GM18507 (cell line): ENCODE measurements at places on chromosomes 16 and 17.

DNA sequence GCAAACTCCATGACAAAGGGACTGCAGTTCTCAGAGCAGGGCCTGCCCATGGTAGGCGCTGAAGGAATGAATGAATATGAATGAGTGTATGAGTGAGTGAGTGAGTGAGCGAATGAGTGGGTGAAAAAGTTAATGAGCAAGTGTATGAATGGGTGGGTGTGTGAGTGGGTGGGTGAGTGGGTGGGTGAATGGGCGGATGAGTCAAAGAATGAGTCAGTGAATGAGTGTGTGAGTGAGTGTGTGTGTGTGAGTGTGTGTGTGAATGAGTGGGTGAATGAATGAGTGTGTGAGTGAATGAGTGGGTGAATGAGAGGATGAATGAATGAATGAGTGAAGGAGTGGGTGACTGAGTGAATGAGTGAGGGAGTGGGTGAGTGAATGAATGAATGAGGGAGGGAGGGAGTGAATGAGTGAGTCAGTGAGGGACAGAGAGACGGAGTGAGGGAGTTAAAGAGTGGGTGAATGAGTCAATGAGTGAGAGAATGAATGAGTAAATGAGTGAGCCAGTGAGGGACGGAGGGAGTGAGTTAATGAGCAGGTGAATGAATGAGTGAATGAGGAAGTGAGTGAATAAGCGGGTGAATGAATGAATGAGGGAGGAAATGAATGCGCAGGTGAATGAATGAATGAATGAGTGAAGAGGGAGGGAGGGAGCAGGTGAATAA, 11.1 kb upstream of the CHMP6 start:
- no peak for DNase-seq

DNA sequence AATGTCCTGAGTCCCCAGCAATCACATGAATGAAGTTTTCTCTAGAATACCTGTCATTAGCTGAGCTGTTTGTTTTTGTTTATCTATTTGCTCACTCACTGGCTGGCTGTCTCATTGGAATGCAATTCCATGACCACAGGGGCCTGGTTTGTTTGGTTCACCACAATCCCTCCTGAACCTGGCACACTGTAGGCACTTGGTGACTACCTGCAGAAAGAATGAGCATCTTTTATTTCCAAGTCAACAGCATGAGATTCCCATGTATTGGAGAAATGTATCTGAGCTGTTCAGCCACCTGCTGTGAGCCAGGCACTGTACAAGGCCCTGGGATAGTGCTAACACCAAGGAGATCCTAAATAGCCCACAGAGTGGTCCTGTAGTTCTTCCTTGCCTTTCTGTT, 345.1 kb downstream of the XYLT1 start:
- DNase-seq = no peak

GRCh38 chr17:20612635-20613034, 33.1 kb downstream of the CDRT15L2 start:
- DNase-seq = no peak

GRCh38 chr16:83220066-83220465, 587.7 kb upstream of the HSBP1 start:
- no peak for DNase-seq

DNA sequence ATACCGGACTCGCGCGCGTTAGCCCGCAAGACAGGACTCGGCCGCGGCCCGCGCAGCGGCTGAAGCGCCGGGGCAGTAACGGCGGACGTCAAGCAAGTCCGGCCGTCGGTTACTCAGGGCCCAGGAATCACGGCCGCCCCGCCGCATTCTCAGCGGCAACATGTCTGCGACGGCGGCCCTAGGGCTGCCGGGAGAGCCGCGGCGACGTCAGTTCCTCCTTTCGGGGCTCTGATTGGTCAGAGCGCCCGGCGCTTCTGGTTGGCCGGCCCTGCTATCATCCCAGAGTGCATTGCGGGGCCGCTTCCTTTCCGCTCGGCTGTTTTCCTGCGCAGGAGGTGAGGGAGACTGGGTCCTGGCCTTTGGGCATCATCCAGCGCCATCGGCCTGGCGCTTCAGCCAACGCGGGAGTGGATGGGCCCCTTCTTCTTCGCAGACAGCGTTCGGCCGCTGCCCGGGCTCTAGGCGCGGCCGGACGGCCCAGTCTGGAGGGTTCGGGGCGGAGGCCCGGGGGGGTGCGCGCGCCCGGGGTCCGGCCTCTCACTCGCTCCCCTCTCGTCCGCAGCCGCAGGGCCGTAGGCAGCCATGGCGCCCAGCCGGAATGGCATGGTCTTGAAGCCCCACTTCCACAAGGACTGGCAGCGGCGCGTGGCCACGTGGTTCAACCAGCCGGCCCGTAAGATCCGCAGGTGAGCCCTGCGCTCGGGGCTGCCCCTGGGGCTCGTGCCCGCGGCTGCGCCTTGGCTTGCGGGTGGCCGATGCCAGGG, at the start of gene RPL13:
Gene RPL13, plus strand, starts transcription at position 305 of the 764 bp plus-strand sequence. Its CDS starts 278 bp downstream, at position 583.
- peak; percentile 97 for DNase-seq

DNA sequence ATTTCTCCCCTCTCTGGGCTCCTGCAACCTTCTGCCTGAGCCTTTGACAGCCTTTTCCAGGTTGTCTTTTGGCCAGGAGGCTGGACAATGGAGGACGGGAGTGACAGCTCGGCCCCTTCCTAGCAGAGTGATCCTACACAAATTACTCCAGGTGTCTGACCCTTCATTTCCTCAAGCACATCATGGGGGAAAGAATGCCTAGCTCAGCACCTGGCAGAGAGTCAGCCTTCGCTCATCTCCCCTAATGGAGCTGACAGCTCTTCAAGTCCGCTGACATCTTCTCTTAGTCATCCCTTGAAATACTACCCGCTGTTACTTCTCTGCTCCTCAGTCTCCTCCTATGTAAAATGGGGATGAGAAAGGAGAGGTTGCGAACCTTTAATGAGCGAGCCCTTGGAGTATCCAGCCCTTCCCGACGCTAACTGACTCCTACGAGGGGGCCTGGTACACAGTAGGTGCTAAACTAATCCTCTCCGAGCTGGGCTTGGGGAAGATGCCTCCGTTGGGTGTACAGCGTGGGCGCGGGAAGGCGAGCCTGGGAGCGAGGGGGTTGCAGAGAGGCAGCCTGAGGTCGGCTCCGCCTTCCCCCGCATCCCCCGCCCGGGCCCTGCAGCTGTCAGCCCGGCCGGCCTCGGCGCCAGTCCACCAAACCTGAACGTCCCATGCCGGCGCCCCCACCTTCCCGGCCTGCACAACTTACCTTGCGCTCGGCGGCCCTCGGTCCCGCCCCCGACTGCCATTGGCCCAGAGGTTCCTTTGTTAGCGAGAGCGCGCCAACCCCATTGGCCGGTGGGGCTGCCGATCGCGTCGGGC, 480 bp upstream of the MPRIP start:
- peak; percentile 94 for DNase-seq

DNA sequence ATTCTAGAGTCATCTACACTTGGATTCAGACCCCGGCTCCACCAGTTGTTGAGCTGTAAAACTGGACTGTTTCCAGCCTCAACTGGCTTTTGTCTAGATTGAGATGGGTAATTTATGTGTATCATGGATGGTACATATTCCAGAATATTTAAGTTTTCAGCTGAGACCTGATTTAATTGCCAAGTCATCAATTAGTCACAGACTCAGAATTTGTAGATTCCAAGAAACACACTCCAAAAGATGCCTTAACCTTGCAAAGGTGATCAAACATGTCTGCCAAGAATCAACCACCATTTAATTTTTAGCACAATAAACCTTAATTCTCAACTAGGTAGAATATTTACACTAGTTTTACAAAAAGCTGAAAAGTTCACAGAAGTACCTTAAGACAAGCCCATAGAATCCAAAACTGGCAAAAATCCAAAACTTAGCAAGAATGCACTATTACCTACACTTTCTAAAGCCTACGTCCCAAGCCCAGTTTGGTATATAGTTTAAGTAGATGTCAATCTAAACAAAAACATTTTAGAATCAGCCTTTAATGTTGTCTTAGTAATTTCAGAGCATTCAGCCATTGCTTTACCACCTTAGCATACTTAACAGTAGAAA, 17.7 kb downstream of the SIAH1 start:
- no peak for DNase-seq

DNA sequence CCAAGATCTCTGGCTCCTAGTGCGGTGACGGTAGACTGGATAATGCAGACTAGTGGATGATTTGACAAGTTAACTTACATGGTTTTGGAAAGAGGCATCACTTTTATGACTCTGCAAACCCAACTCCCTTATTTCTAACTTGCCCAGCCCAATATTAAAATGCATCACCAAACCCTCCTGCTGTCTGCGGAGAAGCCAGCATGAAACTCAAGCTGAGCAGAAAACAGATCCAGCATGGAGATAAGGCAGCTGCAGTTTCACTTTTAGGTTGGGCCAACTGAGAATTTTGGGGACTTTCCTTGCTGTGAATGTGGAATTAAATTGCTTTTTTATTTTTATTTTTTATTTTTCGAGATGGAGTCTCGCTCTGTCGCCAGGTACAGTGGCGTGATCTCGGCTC, 27.8 kb downstream of the CDH1 start:
- no peak for DNase-seq

DNA sequence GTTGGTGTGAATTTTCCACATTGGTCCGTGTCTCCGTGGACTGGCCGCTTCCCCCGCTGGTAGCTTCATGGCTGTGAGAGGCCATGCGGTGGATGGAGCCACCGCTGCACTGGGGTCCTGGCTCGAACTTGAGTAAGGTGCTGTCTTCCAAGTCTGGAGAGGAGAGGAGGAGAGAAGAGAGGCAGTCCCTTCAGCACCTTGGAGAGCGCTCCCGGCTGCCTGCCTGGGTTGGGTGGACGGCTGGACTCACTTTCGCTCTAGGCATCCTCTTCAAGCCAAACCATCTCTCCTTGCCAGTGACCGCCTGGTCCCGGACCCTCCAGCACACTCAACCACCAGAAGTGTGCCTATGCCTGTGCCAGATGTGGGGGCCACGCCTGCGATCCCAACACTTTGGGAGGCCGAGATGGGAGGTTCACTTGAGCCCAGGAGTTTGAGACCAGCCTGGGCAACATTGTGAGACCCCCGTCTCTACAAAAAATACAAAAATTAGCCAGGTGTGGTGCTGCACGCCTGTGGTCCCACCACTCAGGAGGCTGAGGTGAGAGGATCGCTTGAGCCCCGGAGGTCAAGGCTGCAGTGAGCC, 6.2 kb downstream of the JPH3 start:
- peak; percentile 32 for DNase-seq

DNA sequence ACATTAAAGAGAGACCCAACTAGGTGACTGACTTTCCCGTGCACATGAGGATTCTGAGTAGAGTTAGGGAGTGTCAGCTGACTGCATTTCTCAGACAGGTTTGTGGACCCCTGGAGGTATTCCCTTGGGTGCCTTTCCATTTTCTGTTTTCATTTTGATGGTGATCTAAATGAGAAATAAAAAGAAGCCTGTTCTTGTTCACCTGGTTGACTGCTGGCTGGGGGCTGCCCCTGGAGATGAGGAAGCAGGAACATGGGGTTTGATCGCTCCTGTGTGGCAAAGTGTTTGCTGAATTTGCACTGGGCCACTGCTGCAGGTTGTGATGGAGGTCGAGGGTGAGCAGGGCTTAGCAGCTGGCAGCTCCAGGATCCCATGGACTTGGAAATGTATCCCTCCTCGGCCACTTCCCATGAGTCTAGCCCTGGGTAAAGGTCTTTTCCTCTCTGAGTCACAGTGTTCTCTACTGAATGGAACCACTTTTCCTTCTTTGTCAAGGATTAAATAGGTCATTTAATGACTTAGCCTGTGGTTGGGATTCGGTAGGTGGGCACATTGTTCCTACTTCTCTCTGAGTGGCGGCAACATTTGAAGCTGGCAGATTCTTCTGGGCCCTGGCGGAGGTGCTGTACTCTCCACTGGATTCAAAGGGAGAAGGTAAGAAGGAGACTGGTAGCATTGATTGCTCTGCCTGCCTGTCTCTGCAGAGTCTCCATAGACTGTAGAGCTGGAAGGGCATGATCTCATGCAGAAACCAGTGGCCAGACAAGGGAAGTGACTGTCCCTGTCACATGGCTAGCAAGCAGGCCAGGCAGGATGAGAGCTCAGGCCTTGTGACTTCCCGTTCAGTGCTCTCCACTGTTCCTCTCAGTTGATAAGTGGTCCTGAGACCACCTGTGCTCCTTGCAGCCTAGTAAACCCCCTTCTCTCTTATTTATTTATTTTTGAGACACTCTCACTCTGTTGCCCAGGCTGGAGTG, 17.9 kb downstream of the SNX29 start:
- no peak for DNase-seq

DNA sequence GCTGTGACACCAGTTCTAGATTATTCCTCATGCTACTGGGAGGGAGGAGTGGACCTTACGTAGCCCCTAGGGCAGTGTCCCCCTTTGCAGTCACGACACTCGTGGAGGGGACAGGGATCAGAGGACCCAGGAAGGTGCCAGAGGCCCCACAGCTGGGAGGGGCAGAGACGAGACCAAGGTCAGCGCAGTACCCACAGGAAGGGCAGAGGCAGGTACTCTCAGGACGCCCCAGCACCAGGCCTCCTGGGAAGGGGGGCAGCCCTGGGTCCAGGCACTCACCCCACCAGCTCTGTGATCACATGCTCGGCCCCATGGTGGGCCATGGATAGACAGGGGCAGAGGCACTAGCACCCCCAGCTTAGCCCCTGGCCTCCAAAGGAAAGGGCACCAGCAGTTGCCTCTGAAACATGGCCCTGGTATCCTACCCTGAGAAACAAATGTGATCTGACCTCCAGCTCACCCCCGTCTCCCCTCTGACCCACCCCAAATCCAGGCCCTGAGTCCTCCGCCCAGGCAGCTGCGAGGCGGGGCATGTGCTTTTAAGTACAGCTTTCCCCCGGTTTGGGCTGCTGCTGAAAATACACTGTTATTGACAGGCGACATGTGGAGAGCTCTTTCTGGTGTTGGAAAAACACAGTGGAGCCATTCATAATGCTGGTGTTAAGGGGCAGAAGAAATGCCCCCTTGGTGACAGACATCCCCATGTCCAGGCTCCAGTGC, 361.9 kb downstream of the C16orf95 start:
- DNase-seq = no peak

DNA sequence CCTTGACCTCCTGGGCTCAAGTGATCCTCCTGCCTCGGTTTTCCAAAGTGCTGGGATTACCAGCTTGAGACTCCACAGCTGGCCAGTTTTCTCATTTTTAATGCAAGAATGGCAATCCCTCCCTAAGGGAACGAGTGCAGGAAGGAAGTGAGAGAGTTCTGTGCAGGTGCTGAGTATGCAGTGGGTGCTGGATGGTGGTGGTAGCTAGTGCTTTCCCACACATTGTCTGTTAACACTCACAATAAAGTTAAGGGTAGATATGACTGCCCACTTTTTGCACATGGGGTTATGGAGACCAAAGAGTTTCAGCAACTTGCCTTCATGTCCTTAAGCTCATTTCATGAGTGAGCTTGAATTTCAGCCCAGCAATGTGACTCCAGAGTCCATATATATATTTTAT, 18.5 kb downstream of the RGS9 start:
- DNase-seq = no peak

DNA sequence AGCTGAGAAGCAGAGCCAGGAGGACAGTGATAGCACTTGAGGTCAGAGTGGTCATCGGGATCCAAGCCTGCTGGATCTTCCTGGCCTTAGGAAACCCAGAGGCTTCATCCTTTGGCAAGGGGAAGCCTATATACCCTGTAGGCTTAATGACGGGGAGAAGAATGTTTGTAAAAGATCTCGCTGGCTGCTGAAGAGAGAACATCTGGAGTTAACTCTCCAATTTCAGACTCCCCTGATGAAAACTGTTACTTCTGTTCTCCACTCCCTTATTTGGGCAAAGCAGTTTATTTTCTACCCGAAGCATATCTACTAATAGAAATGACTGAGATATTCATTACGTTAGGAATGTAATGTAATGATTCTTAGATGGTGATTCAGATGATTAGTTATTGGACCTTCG, 487.0 kb downstream of the CDH13 start:
- no peak for DNase-seq

GRCh38 chr16:354971-355461, 2.5 kb upstream of the AXIN1 start:
- no peak for DNase-seq

GRCh38 chr16:89561142-89561883, 831 bp downstream of the RPL13 start:
- no peak for DNase-seq

GRCh38 chr17:32516940-32517701, 30.3 kb downstream of the CDK5R1 start:
- no peak for DNase-seq
